Central memory CD4-positive, alpha-beta T cell (primary cell): ENCODE measurements at places on chromosomes 11 and 22.

DNA sequence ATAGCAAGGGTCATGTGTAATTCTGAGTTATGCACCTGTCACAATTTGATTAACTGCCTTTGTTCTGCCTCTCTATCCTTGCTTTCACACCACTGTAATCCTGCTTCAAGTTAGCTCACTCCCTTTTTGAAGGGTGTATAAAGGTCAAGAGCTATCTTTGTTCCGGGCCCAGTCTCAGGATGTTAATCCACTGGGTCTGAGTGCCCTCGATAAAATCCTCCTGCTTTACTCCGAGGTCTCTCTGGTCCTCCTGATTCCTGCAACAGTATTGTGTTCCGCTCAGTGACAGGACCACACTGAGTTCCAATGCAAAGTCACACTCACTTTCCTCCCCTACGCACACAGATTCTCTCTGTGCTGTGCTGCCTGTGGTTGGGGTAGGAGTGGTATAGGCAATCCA lies 186.5 kb downstream of the DYNC2H1 start:
- DNase-seq, result no peak

GRCh38 chr11:17581732-17582053 lies 34.6 kb downstream of the OTOG start:
- no peak for DNase-seq

- DNase-seq, result no peak
These were observed 18.4 kb downstream of the TTC12 start for GRCh38 chr11:113332638-113333329.

DNA sequence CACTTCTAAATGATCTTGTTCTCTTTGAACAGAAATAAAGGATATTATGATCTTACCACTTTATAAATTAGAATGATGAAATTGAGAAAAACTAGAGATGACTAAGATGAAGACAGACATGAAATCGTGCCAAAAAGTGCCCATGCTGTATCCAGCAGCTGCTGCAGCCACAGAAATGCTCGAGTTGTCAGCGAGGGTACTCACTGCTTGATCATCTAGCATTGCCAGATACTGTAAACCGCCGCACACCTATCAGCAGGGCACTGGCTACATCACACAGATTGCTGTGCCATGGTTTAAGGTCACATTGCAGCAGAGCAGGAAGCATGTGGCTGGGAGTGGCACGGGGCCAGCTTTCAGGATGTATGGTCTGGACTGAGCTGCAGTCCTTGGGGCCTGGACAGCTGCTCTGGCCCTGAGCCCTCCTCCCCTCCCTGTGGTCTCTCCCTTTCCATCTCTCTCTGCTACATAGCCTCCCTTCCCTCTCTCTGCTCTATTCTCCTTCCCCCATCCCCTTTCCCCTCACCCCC lies 51.0 kb upstream of the SEPTIN5 start:
- DNase-seq, result no peak

DNA sequence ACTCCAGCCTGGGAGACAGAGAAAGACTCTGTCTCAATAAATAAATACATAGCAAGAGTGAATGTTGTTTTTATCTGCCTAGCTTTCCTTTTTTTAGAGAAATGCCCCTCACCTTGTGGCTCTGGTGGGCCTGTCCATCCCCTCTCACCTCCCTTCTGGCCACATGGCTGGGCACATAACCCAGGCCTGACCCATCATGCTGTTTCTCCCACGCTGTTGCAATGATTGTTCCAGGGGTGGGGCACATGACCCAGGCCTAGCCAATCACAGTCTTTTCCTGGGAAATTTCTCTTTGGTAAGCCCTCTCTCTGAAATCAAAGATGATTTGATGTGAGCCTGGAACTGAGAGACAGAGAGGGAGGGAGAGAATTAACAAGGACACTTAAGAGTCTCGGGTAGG lies 5.5 kb upstream of the CYTH4 start:
- DNase-seq, result no peak

GRCh38 chr11:37451903-37452302 lies 853.9 kb upstream of the RAG2 start:
- no peak for DNase-seq

GRCh38 chr11:85758026-85758425 lies 52.9 kb downstream of the SYTL2 start:
- no peak for DNase-seq

DNA sequence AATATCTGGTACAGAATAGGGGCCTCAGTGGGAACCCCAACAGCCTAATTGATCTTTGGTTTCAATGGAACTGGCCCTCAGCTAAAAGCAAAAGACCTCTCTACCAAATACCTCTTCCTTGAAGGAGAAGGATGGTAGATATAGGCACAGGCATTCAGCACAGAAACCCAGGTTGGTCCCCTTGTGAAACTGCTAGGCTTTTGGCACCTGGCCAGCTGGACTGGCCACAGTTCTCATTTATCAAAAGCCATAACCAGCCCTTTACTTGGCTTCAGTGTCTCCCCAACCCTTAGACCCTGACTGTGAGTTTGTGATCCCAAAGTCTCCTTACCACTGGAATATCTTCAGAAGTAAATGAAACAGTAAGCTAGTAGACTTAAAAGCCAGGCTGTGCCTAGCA lies 152.9 kb downstream of the TENM4 start:
- no peak for DNase-seq

DNA sequence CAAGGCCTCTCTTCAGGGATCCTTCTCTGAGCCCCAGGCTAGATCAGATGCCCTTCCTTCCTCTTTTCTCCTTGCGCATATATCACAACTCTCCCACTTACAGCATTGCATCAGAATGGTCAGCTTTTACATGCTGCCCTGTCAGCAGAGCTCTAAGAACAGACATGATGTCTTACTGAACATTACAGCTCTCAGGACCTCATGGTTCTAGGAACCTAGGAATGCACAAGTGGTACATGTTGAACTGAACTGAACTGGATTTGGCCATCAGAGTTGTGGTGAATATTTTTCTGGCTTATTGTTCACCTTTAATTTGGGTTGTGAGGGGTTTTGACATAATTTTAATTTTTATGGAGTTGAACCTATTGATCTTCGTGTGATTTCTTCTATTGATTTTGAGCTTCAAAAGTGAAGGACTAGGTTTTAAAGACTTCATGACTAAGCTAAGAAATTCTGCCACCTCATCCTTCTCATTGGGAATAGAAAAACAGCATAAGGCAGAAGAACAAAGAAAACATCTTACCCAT lies 37.7 kb upstream of the SPON1 start:
- DNase-seq, result no peak

DNA sequence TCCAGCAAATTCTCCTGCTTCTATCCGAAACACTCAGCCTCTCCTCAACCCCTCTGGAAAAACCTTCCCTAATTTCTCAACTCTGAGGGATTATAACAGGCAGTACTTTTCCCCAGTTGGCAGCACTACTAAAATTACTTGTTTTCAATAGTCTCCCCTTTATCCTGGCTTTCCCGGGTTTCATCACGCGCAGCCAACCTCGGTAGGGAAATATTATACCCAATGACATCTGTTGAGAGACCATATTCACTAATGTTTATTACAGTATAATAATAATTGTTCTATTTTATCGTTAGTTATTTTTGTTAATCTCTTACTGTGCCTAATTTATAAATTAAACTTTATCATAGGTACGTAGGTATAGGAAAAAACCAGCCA lies 330 bp upstream of the POLD3 start:
- no peak for DNase-seq

- peak; percentile 21 for DNase-seq
These were observed 31.3 kb downstream of the TRAF6 start for GRCh38 chr11:36478700-36479329.

- no peak for DNase-seq
These were observed 310.2 kb upstream of the ZC3H12C start for GRCh38 chr11:109783014-109783413.

GRCh38 chr11:63536669-63537292 lies at the start of gene PLAAT4:
TSS of gene PLAAT4 (plus strand) at chr11:63536808. CDS start at chr11:63536869, 61 bp downstream.
- peak; percentile 39 for DNase-seq

DNA sequence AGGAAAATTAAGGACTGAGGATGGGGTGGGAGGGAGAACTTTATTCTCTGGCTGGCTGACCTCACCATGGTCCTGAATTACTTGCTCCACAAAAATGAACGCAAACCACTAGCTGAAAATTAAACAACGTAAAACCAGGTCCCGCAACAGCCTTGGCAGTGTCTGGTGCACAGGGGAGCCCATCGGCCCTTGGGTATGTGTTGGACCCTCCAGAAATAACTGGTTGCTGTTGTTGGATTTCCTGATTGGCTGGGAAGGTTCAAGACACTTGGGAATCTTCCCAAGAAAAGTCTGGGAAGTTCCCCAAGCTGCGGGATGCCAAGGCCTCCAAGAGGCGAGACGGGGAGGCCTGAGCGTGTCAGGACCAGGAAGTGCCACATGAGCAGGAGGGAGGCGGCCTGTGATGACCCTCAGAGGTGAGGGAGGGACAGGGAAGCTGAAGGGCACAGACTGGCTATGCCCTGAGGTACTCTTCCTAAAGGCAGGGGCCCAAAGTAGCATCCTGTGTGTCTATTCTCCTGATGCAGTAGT lies 10.4 kb upstream of the RASL10A start:
- no peak for DNase-seq

- no peak for DNase-seq
These were observed 85.5 kb downstream of the CDKN1C start for GRCh38 chr11:2799881-2800654.

DNA sequence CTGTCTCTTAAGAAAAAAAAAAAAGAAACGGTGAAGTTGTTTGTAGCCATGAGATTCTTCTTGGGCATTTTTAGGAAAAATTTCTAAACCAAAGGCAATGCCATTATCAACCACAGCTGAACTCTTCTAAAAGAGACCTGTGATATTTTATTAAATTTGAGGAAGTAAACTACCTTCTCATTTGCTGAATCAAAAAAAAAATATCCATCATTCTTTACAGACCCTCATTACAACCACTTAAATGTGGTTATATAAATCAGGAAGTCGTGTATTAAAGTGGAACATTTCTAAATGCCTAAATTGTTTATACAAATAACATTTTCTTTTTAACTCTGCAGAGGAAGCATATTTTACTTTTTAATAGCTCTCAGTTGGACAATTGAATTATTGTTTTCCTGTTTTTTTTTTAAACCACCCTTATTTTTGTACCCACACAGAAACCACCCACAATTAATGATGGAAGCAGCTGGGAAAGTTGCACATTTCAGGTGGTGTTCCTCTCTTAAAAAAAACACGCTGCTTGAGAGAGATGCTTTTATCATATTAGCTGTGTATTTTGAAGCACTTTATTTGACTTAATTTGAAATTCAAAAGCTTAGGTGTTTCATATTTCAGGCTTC lies 91.2 kb downstream of the ARHGAP42 start:
- DNase-seq, result no peak

DNA sequence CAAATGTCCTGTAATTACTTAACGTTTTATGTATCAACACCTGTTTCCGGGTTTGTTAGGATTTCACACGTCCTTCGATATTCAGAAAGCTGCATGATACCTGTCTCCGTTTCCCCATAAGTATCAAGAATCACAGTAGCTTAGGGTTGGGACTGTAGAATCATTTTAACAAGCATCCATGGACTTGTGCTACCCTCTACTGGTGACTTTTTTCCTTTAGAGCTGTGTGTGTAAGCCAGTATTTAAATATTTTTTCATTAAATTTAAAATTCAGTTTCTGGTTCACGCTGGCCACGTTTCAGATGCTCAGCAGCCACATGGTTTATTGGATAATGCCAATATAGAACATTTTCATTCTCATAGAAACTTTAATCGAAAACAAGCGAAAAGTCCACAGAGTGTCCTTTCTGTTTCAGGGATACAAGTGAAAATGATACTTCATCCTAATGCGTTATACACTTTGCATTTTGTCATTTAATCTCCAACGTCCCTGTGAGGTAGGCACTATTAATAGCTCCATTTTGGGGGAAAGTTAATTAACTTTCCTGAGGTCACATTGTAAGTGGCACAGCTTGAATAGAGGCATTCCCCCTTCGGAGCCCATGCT lies 61.5 kb upstream of the SLC25A18 start:
- peak; percentile 56 for DNase-seq

GRCh38 chr11:124114942-124115781 lies at the start of gene VWA5A:
TSS of gene VWA5A (plus strand) at chr11:124115450. CDS start at chr11:124117512, 2,062 bp downstream.
- DNase-seq, result peak; percentile 51

DNA sequence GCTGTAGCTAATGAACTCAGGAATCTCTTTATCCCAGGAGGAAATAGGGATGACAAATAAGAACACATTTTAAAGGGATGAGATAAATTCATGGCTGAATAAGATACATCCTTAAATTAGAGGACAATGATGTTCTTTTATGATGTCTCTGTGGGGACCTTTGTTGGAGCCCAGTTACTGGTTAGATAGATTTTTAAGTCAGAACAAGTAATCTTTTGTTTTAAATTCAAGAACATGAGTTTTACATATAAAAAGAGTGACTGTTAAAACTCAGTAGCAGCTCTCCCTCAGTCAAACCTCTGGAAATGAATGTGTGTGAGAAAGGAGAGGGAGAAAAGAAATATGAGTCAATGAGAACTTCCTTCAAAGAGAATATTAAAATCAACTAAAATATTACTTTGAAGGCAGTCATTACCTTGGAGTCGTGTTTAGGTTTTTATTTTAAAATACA lies 241.6 kb downstream of the SWAP70 start:
- no peak for DNase-seq

DNA sequence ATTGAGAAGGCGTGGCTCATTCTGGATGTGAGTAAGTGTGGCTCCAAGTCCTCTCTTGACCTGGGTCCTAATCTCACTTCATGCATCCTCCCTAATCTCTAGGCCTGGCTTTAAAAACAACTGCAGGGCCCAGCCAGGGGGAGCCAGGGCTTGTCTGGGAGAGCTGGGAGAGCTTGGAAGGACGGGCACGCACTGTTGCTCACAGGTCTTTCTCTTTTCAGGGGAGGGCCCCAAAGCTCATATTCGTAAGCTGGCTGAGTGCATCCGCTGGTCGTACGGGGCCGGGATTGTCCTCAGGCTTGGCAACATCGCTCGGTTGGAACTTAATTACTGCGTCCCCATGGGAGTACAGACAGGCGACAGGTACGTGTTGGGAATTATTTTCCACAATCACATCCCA lies 34.1 kb upstream of the PARVB start:
- DNase-seq, result no peak

- no peak for DNase-seq
These were observed 428.8 kb downstream of the DYNC2H1 start for GRCh38 chr11:103537904-103538502.

- no peak for DNase-seq
These were observed 879 bp upstream of the RNH1 start for GRCh38 chr11:507727-508515.

GRCh38 chr22:42959576-42960509 lies 55.1 kb downstream of the PACSIN2 start:
- no peak for DNase-seq

DNA sequence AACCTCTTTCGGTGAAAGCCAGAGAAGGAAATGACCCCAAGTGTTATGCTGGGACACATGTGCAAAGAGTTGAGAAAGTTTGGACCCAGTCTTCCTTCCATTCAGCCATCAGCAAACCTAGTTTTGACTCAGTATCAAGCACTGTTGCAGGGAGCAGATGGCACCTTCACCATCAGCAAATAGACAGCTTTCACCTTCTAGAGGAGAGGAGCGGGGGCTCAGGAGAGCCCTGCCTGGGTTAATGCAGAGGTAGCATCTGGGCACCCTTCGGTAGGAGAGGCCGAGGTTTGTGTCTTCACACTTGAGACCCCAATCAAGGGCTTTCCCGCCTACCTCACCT lies 16.2 kb upstream of the MFRP start:
- no peak for DNase-seq
